ENCODE measurements at places on chromosomes 7 and 10. TPM values are rescaled to one million over a fixed set of nuclear protein-coding genes. Genes with fewer than 3 reads are reported as not detected.

Gene KIAA1549
- total RNA-seq = 0.53 TPM

Gene UCN3
- not detected for total RNA-seq

Gene ANKRD61
- 0.19 TPM for total RNA-seq

Gene UFSP1
- 1.5 TPM for total RNA-seq

Gene TSPAN33
- 6.5 TPM for total RNA-seq

DNA sequence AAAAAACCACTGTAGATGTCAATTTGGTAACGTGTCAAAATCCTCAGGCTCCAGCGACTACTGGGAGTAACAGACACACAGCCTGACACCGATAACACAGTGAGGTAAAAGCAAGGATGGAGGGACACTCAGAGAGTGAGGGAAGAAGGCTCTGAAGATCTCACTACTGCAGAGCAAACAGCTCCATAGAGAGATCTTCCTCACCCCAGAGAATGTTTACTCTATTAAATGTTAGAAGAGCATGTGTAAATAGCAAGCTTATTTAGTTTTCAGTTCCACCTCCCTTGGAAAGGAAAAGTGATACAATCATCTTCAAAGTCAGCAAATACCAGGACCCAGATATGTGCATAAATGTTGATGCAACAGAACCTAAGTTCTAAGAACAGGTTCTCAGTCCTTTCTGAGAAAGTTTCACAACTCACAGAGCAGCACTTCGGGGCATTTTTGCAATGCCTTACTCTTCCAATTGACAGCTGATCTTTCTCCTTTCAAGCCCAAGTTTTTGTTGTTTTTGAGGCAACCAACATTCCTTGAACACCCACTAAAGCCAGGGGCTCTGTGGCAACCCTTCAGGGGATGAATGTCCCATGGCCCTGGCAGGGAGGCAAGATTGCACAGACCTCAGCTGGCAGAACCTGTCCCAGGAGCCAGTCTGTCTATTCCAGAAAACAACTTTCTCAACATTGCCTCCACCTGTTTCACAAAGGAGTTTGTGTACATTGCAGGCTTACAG lies 177.4 kb downstream of the SFMBT2 start:
- no peak overlapping the region for H3K4me3 ChIP-seq
- peaks cover 53% of the 10 kb centered on the region for H3K36me3 ChIP-seq
- DNase-seq = no peak
- peaks cover 14% of the 10 kb centered on the region for H3K4me1 ChIP-seq

DNA sequence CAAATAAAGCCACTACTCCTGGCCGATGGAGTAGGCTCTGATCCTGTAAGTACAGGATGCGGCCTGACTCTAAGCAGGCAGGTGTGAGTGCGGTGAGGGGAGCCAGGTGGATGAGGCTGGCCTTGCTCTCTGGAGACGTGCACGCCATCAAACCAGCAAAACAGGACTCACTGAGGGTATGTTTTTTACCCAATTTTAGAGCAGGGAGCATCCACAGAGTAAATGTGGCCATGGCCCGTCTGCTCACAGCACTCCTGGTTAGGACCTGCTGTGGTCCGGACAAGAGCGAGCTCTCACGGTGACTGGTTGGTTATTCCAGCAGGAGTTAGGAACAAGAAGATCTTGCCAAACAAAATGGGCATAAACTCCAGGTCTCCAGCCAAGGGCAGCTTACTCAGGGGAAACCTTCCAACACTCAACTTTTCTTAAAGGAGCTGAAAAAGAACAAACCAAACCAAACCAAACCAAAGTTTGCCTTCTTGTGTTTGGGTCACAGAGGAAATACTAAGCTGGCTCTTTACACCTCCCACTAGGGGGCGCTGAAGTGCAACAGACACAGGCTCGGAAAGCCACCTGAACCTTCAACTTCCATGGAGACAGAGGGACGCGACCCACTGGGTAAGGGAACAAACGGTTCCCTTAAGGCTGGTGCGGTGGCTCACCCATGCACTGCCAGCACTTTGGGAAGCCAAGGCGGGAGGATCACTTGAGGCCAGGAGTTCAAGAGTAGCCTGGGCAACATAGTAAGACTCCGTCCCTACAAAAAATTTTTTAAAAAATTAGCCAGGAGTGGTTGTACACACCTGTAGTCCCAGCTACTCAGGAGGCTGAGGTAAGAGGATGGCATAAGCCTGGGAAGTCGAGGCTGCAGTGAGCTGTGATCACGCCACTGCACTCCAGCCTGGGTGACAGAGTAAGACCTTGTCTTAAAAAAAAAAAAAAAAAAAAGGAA lies 122.4 kb downstream of the CLEC2L start:
- peak; percentile 92 for DNase-seq
- no peak overlapping the region for H3K4me3 ChIP-seq
- no peaks in the 10 kb centered on the region for H3K27me3 ChIP-seq
- H3K36me3 ChIP-seq = peaks cover 2% of the 10 kb centered on the region
- H3K27ac ChIP-seq = peak overlapping the region; percentile 38
- H3K4me1 ChIP-seq = peaks cover 82% of the 10 kb centered on the region

- peaks cover 5% of the 10 kb centered on the region for H3K27me3 ChIP-seq
- H3K36me3 ChIP-seq = no peaks in the 10 kb centered on the region
- no peak overlapping the region for H3K27ac ChIP-seq
- no peak for DNase-seq
These were observed 208.8 kb downstream of the KCNMA1 start for GRCh38 chr10:77428691-77429395.

DNA sequence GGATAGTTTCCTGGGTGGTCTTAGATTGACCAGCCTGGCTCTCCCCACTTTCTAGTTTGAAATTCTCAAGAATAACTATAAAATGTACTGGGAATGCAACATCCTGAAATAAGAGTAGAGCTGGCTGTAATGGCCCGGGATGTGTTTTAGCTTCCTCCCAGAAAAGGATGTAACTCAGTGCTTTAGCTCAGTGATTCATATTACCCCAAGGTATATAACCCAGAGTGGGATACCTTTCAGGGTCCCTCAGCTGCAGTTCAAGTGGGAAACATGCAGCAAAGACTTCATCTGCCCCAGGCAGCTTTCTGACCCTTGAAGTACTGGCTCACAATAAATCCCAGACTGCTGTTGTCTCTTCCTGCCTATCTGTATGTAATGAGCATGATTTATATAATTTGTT lies 666.7 kb upstream of the KCND2 start:
- H3K27me3 ChIP-seq = no peaks in the 10 kb centered on the region
- H3K4me1 ChIP-seq = no peaks in the 10 kb centered on the region
- H3K27ac ChIP-seq = no peak overlapping the region

DNA sequence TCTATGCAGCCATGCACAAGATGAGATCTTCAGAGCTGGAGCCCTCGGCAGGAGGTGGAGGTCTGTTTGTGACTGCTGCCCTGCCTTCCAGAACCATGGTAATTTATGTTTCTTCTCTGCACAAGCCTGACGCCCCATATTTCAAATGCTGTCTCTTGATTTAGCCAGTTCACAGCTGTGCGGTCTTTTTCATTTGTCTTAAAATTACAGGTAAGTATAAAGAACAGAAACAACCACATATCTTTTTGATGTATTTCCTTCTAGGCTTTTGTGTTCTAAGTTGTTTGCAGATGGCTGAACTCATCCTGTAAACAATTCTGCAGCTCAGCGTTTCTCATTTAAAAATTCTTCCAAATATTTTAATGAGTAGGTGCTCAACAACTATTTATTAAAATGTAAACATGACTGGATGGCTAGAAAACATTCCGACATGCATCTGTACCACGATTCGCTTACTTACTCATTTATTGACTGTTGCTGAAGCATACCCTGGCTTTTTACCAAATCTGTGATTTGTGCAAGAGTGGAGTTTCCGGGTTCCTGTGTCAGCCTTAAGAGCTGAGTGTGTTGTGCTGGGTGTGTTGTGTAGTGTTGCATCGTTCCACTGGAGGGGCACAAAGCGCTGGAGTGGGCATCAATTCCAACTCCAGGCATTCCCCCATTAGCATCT lies 58.9 kb downstream of the PIP4K2A start:
- DNase-seq = peak; percentile 62
- peaks cover 98% of the 10 kb centered on the region for H3K4me1 ChIP-seq
- H3K4me3 ChIP-seq = peak overlapping the region; percentile 63
- H3K27me3 ChIP-seq = no peaks in the 10 kb centered on the region

DNA sequence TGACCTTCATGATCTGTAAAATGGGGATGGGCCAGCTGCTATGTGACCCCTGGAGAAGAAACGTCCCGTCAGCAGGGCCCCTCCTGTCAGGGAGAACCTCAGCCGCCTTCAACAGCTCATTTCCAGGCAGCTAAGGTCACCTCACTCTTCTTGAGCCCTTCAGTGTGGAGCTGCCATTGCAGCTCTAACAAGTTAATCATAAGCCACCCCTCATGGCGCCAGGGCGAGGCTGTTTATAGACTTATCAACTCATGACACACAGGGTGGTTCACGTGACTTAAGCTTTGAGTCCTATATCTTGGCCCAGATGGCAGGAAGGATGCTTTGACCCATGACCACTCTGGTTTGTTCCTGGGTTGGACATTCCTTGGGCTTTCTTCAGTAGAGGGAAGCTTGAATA lies 315.1 kb downstream of the TNS3 start:
- H3K27ac ChIP-seq = no peak overlapping the region
- peaks cover 3% of the 10 kb centered on the region for H3K4me1 ChIP-seq
- H3K27me3 ChIP-seq = peaks cover 4% of the 10 kb centered on the region
- DNase-seq = no peak
- no peak overlapping the region for H3K4me3 ChIP-seq

GRCh38 chr7:96997512-96998032 lies 7.8 kb upstream of the DLX6 start:
- no peaks in the 10 kb centered on the region for H3K36me3 ChIP-seq
- H3K27ac ChIP-seq = no peak overlapping the region
- peaks cover 5% of the 10 kb centered on the region for H3K4me1 ChIP-seq
- peaks cover 82% of the 10 kb centered on the region for H3K27me3 ChIP-seq
- DNase-seq = no peak

- no peak overlapping the region for H3K27ac ChIP-seq
- H3K4me1 ChIP-seq = peaks cover 4% of the 10 kb centered on the region
- no peaks in the 10 kb centered on the region for H3K36me3 ChIP-seq
- no peak overlapping the region for H3K4me3 ChIP-seq
These were observed 32.5 kb upstream of the ERCC6 start for GRCh38 chr10:49571388-49571787.

Data from activated CD4-positive, alpha-beta T cell treated with anti-CD3 and anti-CD28 coated beads for 36 hours (primary cell).